ENCODE measurements at places on chromosomes 4 and X.

DNA sequence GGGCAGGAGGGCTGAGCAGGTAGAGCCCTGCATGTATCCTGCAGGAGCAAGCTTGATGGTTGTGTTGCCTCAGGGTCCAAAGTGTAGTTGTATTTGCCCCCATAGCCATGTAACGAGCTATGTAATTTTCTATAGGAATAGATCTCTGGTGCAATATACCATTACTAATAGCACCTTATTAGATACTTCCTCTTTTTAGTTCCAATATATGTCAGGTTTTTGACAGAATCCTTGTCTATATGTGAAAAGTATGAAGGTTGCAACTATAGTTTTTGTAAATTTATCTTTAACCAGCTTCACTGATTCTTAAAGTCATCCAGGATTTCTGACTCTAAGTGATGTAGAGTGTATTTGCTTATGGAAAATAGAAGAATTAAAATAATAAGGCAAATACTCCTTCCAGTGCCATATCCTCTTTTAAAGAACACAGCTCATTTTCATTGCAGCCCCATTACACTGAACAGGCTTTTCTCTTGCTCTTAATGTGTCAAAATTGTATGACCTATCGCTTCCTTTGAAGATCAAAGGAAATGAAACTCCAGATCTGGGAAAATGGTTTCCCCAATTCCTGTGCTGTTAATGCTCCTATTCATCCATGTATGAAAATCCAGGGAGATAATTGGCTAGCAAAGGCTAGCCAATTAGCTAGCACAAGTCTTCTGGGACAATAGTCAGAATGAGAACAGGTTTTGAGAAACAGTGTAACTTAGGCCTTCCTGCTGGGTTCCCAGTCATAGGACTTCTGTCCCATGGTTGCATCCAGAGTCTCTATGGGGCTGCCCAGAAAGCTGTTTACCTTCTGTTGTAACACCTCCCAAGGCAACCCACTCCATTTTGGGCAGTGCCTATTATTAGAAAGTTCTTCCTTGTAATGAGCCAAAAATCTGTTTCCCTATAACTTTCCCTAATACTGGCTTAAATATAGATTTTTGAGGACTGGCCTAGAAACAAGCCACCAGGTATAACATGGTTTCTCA, 90.6 kb downstream of the TSPAN7 start:
- DNase-seq = no peak

DNA sequence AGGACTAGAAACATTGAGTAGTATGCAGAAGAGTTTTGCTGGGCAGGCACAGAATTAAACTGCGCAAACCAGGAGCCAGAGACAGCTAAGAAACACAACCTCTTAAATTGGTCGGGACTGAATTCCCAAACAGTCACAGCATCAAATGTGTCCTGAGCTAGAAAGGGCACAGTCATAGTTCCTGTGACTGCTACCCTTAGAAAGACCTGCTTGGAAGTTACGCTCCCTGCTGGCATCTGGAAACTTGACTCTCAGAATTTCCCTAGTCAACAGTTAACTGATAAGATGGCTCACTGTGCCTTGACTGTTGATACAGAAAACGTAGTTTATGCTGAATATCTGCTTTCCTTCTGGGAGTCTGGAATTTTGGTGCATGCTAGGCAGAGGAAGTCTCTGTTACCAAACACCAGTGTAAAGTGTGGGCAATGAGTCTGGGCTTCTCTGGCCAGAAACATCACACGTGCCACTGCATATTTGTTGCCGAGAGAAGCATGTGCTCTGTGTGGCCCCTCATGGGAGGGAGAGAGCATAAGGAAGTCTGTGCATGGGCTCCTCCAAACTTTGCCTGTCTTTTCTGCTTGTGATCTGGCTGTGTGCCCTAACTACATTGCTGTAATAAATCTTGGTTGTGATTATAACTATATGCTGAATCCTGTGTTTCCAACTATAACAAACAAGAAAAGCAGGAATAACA, 11.6 kb upstream of the EOLA2 start:
- no peak for DNase-seq

GRCh38 chr4:76494243-76494642, 59.2 kb downstream of the SHROOM3 start:
- no peak for DNase-seq

GRCh38 chrX:109685656-109686078, 47.4 kb downstream of the ACSL4 start:
- DNase-seq = no peak

DNA sequence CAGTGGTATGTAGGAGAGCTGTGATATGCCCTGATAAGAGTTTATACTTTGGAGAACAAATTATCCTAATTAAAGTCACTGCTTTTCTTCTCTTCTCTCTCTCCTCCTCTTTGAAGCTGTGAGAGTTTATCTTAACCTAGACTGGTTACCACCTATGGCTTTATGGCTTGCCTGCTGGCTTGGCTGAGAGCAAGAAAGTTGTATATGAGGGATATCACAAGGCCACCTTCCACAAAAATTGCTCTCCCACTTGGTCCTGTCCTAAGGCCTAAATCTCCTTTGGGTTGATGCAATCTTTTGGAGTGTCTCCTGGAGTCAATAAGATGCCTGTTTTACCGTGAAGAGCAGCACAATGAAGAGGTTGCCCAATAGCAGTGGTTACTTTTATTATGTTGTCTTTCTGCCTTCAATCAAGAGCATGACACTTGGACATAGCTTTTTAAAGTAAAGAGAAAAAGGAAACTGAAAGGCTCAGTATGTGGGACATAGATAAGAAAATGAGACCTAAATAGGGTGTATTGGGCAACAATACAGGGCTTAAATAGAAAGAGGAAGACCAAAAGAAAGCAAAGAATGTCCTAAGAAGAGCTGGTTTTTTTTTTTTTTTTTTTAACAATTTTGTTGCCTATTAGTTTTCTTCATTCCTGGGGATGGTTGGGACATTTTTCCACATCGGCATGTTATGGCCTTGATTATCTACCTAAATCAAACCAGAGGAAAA, 9.2 kb downstream of the GUCY1A1 start:
- no peak for DNase-seq

- DNase-seq = peak; percentile 10
Observed at GRCh38 chrX:15761564-15762191, 23.6 kb downstream of the CA5B start.

- no peak for DNase-seq
Observed at GRCh38 chr4:1026115-1026514, 14.7 kb downstream of the FGFRL1 start.

DNA sequence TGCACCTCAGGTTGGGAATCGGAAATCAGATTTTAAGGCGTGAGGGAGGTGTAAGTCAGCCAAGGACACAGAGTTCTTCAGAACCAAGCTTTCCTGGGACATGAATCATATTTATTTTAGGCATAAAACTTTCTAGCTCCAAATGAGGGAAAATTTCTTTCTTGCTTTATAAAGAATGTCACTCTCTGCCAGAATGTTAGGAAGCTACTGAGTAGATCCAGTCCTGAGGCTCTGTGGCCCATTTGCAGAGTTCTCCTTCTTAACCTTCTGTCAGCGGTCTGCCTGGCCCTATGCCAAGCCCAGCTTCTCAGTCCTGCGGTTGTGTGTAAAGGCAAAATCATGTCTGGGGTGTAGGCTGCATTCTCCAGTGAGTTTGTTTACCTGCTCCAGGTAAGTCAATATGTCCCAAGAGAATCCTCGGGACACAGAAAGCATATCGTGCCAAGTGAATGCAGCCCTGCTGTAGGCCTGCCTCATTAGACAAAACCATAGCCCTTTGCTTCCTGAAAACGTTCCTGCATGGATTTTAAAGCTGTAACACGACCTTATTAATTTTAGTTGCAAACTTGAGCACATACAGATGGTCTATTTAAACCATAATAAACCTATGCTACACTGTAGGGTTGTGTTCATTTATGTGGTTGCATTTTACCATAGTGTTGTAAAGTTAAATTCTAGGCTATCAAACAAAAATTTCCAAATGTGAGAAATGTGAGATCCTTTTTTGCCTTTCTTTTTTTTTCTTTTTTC, 29.2 kb upstream of the CCNI start:
- DNase-seq = peak; percentile 81

DNA sequence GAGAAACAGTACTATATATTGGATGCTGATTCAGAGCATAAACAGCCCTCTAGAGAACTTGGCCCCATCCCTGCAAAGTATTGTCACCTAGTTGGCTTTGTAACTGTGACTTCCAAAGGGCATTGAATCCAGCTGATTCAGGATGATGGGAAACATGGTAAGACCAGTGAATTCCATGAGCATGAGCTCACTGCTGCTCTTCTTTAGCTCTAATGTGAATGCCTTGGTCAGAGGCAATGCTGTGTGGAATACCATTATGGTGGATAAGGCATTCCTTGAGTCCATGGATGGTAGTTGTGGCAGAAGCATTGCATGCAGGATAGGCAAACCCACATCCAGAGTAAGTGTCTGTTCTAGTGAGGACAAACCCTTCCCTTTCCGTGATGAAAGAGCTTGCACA, 365.6 kb upstream of the EDA2R start:
- DNase-seq = no peak

DNA sequence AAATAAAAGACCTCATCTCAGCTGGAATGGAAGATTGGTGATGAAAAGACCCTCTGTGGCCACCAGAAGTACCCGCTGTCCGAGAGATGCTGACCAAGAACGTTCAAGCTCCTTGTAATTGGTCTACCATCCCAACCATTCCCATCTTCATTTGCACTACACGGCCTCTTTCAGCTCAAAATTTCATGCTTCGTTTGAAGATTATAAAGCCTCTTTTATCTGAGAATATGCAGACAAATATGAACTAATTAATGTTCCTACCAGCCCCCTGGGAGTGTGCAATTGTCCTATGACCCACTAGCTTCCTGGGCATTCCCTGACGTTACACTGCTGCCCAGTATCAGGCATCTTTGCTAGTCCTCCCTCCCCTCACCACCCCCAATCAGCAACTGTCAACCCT, 583.7 kb downstream of the MID1IP1 start:
- no peak for DNase-seq

DNA sequence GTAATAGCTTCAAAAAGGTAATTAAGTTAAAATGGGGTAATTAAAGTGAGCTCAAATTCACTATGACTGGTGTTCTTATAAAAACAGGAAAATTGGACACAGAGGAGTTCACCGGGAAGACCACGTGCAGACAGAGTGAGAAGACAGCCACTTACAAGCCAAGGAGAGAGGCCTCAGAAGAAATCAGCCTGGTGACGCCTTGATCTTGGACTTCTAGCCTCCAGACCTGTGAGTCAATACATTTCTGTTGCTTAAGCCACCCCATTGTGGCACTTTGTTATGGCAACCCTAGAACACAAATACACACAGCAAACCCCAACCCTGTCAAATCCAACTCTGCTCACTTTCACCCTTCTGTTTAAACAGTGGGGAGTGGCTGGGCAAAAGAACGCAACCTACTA, 4.1 kb upstream of the CD38 start:
- no peak for DNase-seq

GRCh38 chr4:102404431-102404969, 59.2 kb upstream of the SLC39A8 start:
- no peak for DNase-seq

- DNase-seq = no peak
Observed at GRCh38 chr4:5034206-5034605, 14.9 kb upstream of the CYTL1 start.

DNA sequence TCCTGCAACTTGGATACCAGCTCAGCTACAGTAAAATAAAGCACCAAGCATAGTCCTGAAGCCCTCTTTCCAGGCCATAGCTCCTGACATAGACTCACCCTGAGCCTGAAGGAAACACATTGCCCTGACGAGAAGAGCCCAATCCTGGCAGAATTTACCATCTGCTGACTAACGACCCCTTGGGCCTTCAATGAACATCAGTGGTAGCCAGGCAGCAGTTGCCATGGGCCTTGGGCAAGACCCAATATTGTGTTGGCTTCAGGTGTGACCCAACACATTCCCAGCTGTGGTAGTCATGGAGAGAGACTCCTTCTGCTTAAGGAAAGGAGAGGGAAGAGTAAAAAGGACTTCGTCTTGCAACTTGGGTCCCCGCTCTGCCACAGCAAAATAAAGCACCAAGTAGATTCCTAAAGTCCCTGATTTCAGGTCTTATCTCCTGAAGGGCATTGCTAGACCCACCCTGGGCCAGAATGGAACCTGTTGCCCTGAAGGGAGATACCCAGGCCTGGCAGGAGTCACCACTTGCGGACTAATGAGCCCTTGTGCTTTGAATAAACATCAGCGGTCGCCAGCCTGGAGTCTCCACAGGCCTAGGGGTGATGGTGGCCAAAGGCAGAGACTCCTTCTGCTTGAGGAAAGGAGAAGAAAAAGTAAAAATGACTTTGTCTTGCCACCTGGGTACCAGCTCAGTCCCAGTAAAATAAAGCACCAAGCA, 902.6 kb downstream of the C4orf33 start:
- no peak for DNase-seq

DNA sequence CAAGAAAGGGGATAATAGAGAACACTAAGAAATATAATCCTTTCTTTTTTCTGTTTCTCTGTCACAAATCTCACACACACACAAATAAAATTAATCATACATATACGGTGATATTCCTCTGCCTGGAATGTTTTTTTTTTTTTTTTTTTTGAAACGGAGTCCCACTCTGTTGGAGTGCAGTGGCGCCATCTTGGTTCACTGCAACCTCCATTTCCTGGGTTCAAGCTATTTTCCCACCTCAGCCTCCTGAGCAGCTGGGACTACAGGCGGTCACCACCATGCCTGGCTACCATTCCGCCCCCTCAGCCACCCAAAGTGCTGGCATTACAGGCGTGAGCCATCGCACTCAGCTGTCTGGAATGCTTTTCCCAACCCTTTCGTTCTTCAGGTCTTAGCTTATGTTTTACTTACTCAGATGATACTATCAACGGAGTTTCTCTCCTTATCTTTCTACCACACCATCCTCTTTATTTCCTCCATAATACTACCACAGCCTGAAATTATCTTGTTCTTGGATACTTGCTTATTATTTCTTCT, 69.3 kb downstream of the ANKRD17 start:
- no peak for DNase-seq

- no peak for DNase-seq
Observed at GRCh38 chrX:68462653-68463052, 29.4 kb upstream of the OPHN1 start.

- DNase-seq = no peak
Observed at GRCh38 chrX:35699642-35700041, 98.5 kb upstream of the MAGEB16 start.

DNA sequence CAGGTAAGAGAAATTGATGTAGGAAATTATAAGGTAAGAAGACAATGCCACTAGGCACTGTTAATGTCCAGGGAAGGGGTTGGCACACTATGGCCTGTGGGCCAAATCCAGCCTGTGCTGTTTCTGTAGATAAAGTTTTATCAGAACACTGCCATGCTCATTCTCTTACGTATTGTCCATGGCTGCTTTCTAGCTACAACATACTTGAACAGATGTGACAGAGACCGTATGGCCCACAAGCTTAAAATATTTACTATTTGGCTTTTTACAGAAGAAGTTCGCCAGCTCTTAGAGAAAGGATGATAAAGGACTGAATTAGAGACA, 168.0 kb downstream of the CDS1 start:
- DNase-seq = no peak

GRCh38 chrX:119145241-119145653, 17.6 kb upstream of the KIAA1210 start:
- DNase-seq = no peak

- no peak for DNase-seq
Observed at GRCh38 chr4:109959195-109959594, 46.5 kb downstream of the EGF start.

Data from NCI-H526 treated with DMSO at 0.1 percent for 48 hours (cell line).